ENCODE measurements at places on chromosomes 6 and 20. TPM values are rescaled to one million over a fixed set of nuclear protein-coding genes. Genes with fewer than 3 reads are reported as not detected.

LAMA4 gene
- total RNA-seq: not detected

DNA sequence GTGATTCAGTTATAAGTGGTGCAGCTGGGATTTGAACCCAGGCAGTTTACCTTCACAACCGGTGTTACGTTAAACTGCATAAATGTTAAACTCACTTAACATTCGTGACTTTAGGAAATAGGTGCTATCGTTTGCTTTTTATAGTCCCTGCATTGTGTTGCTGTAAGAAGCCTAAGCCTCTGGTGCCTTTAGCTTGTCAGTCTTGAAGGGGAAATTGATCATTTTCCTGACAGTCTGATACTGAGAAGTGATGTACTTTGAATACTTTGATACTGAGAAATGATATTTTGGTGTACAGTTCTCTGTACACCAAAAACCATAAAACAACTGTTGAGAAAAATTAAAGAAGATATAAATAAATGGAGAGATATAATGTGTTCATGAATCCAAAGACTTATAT is 52.5 kb upstream of the NEDD9 start:
- DNase-seq: no peak

- no peak for DNase-seq
Observed at GRCh38 chr20:47720636-47721427, 64.4 kb downstream of the SULF2 start.

GRCh38 chr6:40391086-40391485 is 196.1 kb downstream of the LRFN2 start:
- DNase-seq: no peak

GRCh38 chr20:37523012-37523391 is 2.0 kb downstream of the NNAT start:
- no peak for DNase-seq

Measured in T-helper 17 cell (primary cell).